ENCODE measurements at places on chromosomes 3 and 15.

DNA sequence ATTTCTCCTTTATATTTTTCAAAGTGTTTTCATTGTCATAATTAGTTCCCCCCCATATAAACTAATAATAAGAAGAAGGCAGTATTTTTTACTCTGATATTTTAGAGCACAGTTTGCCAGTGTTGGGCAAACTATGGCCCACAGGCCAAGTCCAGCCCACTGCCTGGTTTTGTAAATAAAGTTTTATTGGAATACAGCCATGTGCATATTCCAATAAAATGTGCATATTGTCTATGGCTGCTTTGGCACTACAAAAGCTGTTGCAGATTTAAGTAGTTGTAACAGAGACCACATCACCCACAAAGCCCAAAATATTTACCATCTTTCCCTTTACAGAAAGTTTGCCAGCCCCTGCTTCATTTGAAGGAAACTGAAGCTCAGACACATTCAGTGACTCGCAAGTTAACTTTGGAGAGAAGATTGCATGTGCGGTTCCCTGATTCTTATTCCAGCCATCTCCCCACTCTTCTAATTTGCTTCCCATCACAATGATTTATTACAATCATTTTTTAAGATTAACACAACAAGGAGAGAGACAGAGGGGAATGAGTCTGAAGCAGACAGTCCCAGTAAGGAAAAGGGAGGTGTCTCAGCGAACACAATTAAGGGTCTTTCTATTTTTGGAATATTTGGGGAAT, 48.9 kb downstream of the RFTN1 start:
- no peak for DNase-seq

GRCh38 chr3:113626503-113627371, 69.7 kb downstream of the USF3 start:
- DNase-seq = no peak

GRCh38 chr3:176376531-176376930, 820.8 kb downstream of the TBL1XR1 start:
- DNase-seq = no peak

DNA sequence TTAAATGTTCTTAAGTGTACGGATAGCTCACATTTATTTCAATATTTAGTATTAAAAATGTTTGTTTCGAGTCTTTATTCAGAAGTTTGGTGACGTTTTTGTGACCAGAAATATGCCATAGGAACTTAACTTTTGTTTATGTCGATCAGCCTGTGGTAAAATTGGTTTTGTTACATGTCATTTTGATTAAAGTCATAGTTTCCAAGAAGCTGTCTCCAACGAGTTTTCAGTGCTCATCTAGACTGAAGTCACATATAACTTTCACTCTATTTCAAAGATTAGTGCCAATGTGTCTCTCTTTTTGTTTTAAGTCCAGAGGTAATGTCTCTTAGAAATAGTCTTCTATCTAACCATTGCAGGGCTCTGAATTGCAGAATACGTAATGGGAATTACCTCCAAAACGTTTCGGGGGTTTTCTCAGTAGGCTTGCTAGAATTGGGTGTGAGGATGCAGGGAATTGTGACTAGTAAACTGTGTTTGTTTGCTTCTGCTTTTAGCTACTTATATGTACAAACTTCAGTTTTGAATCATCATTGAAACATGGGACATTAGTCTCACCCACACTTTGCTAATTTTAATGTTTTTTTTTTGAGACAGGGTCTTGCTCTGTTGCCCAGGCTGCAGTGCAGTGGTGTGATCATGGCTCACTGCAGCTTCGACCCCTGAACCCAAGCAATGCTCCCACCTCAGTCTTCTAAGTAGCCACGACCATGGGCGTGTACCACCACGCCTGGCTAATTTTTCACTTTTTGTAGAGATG, 3.0 kb downstream of the BUB1B start:
- no peak for DNase-seq

DNA sequence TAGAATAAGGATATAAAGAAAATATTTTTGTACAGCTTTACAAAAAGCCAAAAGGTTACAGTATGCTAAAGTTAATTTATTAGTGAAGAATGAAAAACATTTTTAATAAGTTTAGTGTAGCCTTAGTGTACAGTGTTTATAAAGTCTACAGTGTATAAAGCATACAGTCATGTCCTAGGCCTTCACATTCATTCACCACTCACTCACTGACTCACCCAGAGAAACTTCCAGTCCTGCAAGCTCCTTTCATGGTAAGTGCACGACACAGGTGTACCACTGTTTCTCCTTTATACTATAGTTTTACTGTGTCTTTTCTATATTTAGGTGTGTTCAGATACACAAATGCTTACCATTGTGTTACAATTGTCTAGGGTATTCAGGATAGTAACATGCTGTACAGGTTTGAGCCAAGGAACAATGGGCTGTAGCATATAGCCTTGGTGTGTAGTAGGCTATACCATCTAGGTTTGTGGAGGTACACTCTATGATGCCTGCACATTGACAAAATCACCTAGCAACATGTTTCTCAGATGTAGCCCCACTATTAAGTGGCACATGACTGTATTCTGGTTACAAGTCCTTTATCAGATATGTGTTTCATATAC, 197.1 kb upstream of the KBTBD8 start:
- DNase-seq = no peak

GRCh38 chr3:155704771-155705559, 39.9 kb downstream of the PLCH1 start:
- DNase-seq = no peak

GRCh38 chr15:81016489-81017068, 15.9 kb downstream of the TLNRD1 start:
- DNase-seq = no peak

DNA sequence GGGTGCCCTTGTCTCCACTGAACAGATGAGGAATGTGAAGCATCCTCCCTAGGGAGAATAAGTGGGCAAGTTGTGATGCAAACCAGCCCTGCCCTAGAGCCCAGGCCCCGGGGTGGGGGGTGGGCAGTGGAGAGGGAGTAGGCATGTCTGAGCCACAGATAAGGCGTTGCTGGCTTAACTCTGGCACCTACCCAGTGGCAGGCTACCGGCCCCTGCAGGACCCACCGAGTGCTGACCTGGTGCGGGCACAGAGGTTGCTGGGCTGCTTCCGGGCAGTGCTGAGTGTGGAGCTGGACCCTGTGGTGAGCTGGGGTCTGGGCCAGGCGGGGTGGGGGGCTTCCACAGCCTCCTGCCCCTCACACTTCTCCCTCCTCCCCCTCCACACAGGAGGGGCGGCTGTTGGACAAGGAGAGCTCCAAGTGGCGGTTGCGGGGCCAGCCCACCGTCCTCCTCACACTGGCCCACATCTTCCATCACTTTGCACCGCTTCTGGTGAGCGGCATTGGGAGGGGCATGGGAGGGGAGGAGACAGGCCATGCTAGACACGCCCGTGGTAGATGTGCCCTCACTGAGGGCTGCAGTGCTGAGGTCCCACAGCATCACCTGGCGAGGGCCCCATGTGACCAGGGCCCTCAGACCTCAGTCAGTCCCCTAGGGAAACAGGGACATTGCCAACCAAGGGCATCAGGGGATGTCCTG, 10.1 kb downstream of the RNF123 start:
- no peak for DNase-seq

GRCh38 chr3:132205609-132206008, 111.6 kb upstream of the ACP3 start:
- DNase-seq = no peak

- DNase-seq = no peak
Measured at GRCh38 chr3:103126115-103126514, 691.3 kb downstream of the ZPLD1 start.

- DNase-seq = no peak
Measured at GRCh38 chr3:57127891-57128518, 37.1 kb downstream of the IL17RD start.

- DNase-seq = no peak
Measured at GRCh38 chr3:34396956-34397355, 598.5 kb downstream of the PDCD6IP start.

DNA sequence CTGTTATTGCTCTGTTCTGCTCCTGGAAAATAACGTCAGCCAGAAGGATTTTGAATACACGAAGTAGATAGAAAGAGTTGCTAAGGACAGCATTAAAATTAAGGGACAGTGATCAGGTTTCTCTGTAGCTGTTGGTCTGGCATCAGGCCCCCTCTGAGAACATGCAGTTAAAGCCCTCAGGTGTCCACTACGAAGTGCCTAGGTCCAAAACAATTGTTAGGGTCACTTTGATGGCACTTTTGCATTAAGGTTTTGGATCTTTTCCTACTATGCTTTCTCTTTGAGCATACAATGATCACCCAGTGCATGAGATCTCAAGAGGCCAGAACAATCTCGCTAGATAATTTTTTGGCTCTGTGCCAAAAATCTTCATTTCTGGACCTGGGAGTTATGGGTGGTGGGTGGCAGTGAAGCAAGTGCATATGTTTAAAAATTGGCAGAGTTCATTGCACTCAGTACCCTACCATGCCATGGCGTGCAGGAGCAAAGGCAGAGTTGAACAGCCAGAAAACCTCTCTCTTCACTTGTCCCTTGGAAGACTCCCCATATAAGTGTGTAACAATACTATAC, 797.6 kb downstream of the ROBO2 start:
- DNase-seq = no peak

DNA sequence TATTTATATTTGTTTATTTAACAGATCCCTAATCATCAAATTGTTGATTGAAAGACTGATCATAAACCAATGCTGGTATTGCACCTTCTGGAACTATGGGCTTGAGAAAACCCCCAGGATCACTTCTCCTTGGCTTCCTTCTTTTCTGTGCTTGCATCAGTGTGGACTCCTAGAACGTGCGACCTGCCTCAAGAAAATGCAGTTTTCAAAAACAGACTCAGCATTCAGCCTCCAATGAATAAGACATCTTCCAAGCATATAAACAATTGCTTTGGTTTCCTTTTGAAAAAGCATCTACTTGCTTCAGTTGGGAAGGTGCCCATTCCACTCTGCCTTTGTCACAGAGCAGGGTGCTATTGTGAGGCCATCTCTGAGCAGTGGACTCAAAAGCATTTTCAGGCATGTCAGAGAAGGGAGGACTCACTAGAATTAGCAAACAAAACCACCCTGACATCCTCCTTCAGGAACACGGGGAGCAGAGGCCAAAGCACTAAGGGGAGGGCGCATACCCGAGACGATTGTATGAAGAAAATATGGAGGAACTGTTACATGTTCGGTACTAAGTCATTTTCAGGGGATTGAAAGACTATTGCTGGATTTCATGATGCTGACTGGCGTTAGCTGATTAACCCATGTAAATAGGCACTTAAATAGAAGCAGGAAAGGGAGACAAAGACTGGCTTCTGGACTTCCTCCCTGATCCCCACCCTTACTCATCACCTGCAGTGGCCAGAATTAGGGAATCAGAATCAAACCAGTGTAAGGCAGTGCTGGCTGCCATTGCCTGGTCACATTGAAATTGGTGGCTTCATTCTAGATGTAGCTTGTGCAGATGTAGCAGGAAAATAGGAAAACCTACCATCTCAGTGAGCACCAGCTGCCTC, 14.7 kb downstream of the THBS1 start:
- DNase-seq = no peak

- DNase-seq = no peak
Measured at GRCh38 chr15:31206386-31207181, 105.1 kb upstream of the TRPM1 start.

DNA sequence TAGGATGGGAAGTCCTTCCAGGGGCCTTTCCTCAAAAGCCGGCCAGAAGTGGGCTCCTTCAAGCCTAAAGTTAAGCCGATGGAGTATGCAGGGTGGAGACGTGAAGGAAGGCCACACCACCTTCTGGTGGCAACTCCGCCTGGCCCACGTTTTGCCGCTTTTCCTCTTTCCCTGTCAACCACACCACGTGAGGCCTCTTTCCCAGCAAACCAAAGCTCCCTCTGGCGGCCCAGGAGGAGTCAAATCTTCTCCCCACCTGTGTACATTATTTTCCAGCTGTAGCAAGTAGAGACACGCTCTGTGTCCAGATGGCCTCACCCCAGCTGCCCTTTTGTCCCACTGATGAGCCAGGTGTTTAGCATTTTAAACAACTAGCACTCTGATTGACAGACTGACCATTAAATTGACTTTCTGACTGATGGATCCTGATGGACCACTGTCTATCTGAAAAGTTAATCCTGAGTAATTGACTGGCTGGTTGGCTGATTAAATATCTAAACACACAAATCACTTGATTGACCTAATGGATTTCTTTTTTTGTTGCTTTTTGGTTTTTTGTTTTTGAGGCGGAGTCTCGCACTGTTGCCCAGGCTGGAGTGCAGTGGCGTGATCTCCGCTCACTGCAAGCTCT, 59.6 kb upstream of the ZBTB38 start:
- DNase-seq = no peak

- no peak for DNase-seq
Measured at GRCh38 chr3:174857301-174857700, 1.8 kb upstream of the NAALADL2 start.

DNA sequence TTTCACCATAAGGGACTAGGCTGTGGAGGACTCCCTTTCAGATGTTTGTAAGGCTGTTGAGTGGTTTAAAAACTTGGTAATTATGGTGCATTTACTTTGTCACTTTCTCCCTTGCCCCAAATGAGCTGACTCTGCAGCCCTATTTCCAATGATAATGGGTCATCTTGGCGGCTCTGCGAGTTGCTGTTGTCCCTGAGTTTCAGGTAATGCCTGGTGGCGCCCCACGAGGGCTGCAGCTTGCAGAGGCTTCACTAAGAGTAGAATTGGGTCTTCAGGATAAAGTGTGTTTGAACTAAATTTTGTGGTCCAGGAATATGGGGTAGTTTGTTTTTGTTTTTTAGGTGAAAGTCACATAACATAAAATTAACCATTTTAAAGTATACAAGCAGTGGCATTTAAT, 450.1 kb upstream of the CFAP20DC start:
- DNase-seq = no peak

DNA sequence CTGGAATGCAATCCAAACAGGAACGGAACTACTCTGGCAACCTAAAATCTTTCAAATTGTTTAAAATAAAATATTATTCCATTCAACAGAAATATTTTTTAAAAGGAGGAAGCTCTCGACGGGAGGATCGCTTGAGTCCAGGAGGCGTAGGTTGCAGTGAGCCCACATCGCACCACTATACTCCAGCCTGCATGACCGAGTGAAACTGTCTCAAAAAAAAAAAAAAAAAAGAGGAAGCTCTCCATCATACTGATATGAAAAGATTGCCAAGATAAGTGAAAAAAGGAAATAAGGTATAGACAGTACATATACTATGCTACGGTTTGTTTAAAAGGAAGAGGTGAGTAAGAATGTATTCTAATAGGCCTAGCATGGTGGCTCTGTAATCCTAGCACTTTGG, 3.6 kb downstream of the RAD18 start:
- no peak for DNase-seq

DNA sequence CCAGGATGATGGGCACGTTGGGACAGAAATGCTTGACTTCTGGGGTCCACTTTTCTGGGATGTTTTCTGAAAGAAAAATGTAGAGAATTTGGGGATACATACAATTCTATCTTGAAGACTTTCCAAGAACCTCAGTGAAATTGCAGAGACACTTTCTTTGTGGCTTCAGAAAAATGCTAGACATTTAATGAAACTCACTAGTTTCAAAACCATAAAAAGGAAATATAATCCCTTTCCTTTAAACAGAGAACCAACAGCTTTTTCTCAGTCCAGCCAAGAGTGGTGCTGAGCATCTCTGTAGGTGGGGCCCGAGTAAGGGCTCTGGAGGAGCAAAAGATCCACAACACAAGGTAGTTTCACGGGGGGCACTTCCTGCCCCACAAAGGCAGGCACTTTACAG, 4.4 kb upstream of the GPX1 start:
- no peak for DNase-seq

GRCh38 chr15:36598529-36599177, 19.2 kb downstream of the CDIN1 start:
- no peak for DNase-seq

- DNase-seq = no peak
Measured at GRCh38 chr3:111936967-111937366, 41.9 kb upstream of the ABHD10 start.

All from activated T-helper 1 cell treated with anti-CD3 and anti-CD28 coated beads, Interleukin-2, amount 50 U/mL, for 16 hours (primary cell).